ENCODE measurements at places on chromosomes 1 and 21.

DNA sequence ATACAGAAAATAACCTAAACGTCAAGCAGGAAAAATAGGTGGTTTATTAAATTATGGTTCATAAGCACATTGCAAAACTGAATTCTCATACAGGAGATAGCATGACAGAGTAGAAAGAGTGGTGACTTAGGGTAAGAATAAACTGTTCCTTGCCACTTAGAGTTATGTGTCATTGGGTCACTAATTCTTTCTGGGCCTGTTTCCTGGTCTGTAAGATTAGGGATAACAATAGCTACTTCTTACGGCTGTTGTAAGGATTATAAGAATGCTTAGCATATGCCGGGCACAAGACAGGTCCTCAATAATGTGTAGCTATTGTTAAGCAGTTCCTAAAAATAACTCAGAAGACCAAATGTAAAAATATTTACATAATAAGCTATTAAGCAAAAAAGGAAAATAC is 24.2 kb downstream of the SNRNP40 start:
- no peak for DNase-seq

GRCh38 chr1:31227891-31228568 is 11.7 kb downstream of the NKAIN1 start:
- no peak for DNase-seq

GRCh38 chr1:20138961-20139550 is at the start of gene PLA2G2F:
TSS of gene PLA2G2F (plus strand) at chr1:20139323. CDS start at chr1:20139428, 105 bp downstream.
- DNase-seq, result no peak

DNA sequence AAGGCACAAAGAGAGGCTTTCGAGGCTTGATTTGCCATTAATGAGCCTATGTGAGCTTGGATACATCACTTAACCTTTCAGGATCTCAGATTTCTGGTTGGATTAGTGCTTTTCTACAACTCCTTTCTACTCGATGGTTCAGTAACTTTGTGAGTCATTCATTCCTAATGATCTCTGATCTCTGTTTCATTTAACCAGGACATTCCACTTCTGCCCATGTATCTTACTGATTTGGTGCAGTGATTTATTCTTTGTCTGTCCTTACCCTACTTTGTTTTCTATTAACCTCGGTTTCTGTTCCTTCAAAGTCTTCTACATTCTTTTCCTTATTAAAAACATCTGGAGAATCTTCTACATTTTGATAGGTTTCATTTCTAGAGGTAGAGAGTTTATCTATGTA is 94.6 kb upstream of the ZBTB18 start:
- DNase-seq, result no peak

GRCh38 chr1:2948001-2948750 is 73.1 kb upstream of the ACTRT2 start:
- DNase-seq, result no peak

Measured in HuH-7.5 (cell line).